ENCODE measurements at places on chromosomes 11 and 22. TPM values are rescaled to one million over a fixed set of nuclear protein-coding genes. Genes with fewer than 3 reads are reported as not detected.

Gene SYT8
- not detected for total RNA-seq

Gene PHLDB1
- 67.0 TPM for total RNA-seq

Gene LRRC56
- 0.46 TPM for total RNA-seq

DNA sequence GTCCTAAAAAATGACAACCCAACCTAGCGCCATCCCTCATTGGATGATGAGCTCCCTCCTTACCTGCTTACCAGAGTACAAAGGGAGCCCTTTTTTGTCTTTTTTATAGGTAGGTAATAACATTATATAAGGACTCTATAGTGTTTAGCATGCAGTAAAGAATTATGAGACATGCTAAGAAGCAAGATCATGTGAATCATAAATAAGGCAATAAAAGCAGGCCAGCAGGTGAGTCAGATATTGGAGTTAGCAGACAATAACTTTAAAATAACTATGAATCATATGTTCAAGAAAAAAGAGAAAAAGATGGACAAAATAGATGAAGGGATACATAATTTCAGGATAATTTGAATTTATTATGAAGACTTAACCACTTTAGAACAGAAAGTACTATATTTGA lies 81.5 kb downstream of the GRK3 start:
- DNase-seq, result no peak

DNA sequence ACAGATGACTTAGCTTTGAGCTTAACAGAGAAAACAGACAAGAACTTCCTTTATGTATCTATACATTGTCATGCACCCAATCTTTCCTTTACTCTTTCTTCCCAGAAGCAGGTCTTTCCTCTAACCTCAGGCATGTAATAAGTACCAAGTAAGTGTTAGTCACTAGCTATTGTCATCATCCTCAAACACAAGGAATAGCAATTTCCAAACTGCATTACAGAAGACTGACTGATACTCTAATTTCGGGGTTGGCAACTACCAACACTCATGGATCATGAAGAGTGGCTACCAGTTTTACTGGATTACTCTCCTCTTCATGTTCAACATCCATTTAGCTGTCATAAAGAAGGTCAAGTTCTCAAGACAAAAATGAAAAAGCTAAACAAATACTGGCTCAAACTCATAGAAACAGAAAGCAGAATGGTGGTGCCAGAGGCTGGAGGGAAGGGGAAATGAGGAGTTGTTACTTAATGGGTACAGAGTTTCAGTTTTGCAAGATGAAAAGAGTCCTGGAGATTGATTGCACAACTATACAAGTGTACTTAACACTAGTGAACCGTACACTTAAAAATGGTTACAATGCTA lies 111.6 kb downstream of the SIK3 start:
- no peak for DNase-seq

DNA sequence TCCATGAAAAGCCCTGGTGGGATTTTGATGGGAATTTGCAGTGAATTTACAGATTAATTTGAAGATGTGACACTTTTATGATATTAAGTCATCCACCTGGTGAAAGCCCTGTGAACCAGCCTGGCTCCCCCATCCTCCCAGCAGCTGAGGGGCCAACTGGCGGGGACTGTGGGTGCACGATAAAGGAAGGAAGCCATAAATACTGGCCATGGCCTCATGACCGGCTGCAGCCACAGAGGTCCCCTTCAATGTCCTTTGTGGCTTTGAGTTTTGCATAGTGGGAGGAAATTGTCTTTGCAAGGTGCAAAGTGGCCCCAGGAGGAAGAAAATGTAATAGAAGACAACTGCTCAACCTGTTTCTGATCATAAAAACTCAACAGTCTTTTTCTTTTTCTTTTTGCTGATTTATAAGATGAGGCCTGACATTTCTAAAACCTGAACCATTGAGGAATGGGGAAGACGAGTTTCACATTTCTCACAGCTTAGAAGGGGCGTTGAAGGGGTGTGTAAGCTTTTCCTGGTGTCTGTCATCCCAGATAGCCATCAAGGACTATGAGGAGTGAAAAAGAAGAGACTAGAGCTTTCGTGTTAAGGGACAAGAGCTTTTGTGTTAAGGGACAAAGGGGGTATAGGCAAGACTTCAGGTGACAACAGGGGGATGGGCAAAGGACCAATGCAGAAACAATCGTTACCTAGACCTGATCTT lies 6.3 kb upstream of the NDUFV1 start:
- DNase-seq, result no peak

DNA sequence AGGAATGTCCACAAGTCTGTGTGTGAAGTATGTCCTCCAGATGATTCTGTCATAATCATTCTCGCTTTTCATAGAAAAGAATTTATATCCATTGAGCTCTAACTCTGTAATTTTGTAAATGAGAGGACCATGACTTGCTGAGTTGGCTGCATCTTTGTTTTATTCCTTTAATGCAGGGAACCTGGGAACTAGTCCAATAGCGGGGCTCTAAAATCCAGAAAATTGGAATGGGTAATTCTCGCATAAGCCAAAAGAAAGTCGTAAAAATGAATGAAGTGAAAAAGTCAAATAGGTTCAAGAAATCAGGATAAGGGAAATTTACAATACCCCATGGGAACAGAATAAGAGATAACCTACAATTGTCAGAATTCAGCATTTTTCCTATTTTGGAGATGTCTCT lies 232.5 kb downstream of the RAB38 start:
- no peak for DNase-seq

- DNase-seq, result no peak
These were observed 157.7 kb upstream of the MTMR2 start for GRCh38 chr11:96081561-96081960.

GRCh38 chr11:12968826-12969225 lies 40.3 kb upstream of the RASSF10 start:
- no peak for DNase-seq

- DNase-seq, result no peak
These were observed 20.1 kb upstream of the EIF3D start for GRCh38 chr22:36549033-36549432.

GRCh38 chr22:43471606-43472135 lies 59.9 kb downstream of the MPPED1 start:
- no peak for DNase-seq

GRCh38 chr11:58926251-58926650 lies 13.0 kb upstream of the GLYATL1 start:
- DNase-seq, result no peak

GRCh38 chr11:62600367-62601121 lies 1.1 kb downstream of the MTA2 start:
- no peak for DNase-seq

- no peak for DNase-seq
These were observed 11.7 kb downstream of the BTG4 start for GRCh38 chr11:111500481-111500880.

DNA sequence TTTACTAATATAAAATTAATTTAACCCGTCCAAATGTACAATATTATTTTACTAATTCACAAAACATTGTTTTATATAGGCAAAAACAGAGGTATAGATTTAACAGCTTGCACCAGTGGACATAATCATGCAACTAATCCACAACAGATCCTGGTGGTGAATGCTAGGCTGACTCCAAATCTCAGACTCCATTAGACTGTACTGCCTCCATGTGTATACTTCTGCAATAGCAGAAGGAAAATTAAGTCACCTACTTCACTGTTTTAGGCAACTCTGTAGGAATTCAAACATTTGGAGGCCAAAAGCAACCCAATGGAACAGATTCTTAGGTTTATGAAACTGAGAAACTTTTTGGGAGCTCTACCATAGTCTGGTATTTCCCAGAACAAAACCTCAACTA lies 30.0 kb upstream of the RAB39A start:
- peak; percentile 13 for DNase-seq
